ENCODE measurements at places on chromosomes 13 and 19. TPM values are rescaled to one million over a fixed set of nuclear protein-coding genes. Genes with fewer than 3 reads are reported as not detected.

DNA sequence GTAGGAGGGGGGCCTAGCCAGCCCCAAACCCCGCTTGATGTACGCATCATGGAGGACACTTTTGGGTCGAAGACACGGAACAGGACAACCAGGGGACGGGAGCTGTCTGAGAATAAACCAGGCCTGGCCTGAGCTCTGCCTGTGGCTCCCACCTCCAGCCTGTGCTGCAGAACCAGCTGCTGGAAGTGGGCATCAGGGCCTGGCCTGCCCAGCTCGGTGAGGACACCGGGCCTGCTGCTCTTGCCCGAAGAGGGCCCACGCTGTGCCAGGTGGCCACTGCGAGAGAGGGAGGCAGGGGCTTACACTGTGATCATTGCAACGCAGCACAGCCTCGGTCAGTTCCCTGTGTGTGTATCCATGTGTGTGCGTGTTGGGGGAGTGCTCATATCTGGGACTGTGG is 34.6 kb downstream of the CEBPG start:
- no peak overlapping the region for H3K4me3 ChIP-seq
- DNase-seq = no peak
- peaks cover 7% of the 10 kb centered on the region for H3K36me3 ChIP-seq

DNA sequence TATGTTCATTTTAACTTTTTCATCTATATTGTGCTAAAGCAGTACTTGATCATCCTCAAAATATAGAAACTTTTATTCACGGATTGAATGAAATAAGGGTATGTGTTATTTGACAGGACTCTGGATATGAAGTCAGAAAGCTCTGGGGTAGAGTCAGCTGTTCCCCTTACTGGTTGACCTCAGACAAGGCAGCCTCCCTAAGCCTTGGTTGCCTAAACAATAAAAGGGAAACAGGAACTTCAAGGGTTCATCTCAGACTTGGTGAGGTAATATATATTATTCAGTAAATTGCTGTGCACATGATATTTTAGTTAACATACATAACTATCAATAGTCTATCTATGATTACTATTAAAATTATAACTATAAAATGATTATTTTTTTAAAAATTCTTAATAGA is 13.6 kb downstream of the POLR1D start:
- H3K36me3 ChIP-seq = peaks cover 9% of the 10 kb centered on the region
- DNase-seq = no peak
- no peak overlapping the region for H3K4me3 ChIP-seq
- peaks cover 3% of the 10 kb centered on the region for H3K4me1 ChIP-seq
- H3K27ac ChIP-seq = no peak overlapping the region
- no peaks in the 10 kb centered on the region for H3K27me3 ChIP-seq

- H3K27ac ChIP-seq = no peak overlapping the region
- no peak for DNase-seq
- no peaks in the 10 kb centered on the region for H3K4me1 ChIP-seq
- peaks cover 2% of the 10 kb centered on the region for H3K27me3 ChIP-seq
Measured at GRCh38 chr13:76163761-76164160, 527.6 kb downstream of the LMO7 start.

The PEAK3 gene
- 0.49 TPM for total RNA-seq

DNA sequence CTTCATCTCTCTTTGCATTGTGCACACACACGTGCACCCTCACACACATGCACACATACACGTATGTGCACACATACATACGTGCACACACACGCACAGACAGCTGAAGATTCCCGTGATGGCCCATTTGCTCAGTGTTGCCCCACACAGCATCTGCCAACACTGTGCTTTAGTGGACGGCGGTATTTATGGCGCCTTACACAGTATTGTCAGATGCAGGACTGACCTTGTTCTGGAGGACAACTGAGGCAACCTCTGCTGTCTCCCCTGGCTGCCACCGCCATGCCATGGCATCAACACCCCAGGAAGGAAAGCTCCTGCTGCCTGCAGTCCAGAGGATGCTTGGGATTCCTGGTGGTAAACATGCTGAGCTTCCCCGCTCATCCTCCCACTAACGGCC is 316.4 kb downstream of the TEX29 start:
- no peak overlapping the region for H3K4me3 ChIP-seq
- no peaks in the 10 kb centered on the region for H3K27me3 ChIP-seq
- H3K4me1 ChIP-seq = no peaks in the 10 kb centered on the region
- DNase-seq = no peak
- H3K36me3 ChIP-seq = no peaks in the 10 kb centered on the region

DNA sequence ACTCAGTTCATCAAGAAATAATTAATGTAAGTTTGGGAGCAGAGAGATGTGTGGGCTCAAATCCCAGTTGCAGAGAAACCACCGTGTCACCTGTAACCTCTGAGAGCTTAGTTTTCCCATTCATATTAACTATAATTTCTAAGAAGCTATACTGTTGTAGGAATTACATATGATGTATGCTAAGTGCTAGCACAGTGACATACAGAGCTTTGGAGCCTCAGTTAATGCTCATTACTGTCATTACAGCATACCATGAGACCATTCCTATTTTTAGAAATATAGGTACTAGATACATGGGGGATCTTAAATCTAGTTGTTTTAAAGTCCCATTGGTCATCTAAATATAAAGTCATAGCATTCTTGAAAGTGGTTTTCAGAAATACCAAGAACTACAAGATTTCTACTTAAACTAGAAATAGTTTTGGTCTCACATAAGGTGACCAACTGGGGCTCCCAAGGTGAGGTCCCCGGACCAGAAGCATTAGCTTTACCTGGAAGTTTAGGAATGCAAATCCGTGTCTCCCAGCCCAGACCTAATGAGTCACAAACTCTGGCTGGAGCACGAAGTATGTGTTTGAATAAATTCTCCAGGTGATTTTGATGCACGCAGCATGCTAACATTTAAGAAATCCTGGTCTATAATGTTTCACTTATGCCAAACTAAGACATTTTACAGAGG is 144.6 kb downstream of the LACC1 start:
- DNase-seq = no peak
- H3K4me1 ChIP-seq = no peaks in the 10 kb centered on the region
- H3K4me3 ChIP-seq = no peak overlapping the region
- H3K36me3 ChIP-seq = no peaks in the 10 kb centered on the region
- no peak overlapping the region for H3K27ac ChIP-seq
